Activated CD4-positive, alpha-beta T cell treated with anti-CD3 and anti-CD28 coated beads, Interleukin-2, amount 50 U/mL, for 48 hours (primary cell): ENCODE measurements at places on chromosomes 11 and 22.

DNA sequence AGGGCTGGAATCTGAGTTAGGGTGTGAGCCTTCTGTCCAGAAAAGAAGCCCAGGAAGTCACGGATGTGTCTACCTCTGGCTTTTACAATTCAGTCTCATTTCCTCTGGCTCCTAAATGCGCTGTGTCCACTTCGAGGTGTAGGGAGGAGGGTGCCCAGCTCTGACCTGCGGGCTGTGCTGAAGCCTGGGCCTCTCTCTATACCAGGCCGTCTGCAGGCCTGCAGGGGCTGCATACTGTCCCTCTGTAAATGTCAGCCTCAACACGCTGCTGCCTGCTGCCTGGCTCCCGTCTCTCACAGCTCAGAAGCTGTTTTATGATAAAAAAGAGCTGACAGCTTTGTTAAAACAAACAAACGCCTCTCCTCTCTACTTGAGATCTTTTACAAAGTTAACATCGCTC is 14.5 kb downstream of the ARVCF start:
- DNase-seq = no peak

GRCh38 chr11:6574816-6575715 is 28.4 kb downstream of the RRP8 start:
- DNase-seq = no peak

DNA sequence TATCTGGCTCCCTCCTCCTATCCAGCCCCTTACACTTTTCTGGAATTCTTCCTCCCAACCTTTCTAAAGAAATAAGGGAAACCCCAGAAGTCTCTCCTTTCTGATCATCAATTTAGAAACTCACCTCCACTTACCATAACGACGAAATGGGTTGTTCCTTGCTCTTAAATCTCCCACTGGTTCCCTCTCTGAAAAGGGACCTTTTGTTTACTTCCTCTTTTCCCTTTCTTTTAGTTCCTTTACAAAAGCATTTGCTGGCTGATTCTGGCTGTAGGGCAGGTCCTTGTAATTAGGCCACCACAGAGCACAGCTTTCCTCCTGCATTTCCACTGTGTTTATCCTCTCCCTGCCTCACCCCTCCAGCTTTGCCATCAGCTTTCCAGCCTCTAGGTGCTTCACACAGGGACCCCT is 12.0 kb downstream of the JAML start:
- DNase-seq = no peak

GRCh38 chr11:123062892-123063825 is 1.2 kb upstream of the HSPA8 start:
- DNase-seq = no peak

DNA sequence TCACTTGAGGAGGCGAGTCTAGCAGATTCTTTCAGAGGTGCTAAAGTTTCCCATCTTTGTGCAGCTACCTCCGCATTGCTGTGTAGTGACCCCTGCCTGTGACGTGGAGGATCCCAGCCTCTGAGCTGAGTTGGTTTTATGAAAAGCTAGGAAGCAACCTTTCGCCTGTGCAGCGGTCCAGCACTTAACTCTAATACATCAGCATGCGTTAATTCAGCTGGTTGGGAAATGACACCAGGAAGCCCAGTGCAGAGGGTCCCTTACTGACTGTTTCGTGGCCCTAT is 8.9 kb upstream of the SAMM50 start:
- DNase-seq = no peak

DNA sequence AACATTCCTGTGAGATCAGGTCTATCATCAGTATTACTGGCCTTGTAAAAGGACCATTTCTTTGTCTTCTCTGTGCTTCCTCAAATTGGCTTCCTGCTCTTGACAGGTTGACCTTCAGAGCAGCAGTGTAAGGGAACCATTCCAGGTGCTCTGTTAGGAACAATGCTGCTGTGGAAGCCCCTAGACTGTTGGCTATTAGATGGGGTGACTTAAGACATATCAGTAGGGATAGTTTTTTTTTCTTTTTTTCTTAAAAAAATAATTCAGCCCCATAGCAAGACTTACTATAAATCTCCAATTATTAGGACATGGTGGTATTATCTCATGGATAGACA is 37.6 kb downstream of the COA4 start:
- no peak for DNase-seq

- no peak for DNase-seq
Observed at GRCh38 chr22:28992565-28993356, 68.9 kb downstream of the C22orf31 start.

- DNase-seq = no peak
Observed at GRCh38 chr11:9600166-9600565, 26.7 kb downstream of the WEE1 start.

DNA sequence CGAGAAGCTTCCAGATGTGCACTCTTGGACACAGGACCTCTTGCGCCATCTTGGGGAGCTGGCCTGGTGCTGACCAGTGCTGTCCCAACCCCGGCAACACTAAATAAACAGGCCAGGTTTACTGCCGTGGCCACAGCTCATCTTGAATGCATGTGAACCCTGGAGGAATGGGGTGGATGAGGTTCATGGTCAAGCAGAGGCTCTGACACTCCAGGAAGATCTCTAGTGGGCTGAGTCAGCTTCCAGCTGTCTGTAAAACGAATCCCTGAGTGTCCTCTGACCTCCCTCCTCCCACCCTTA is 51.8 kb downstream of the ALX4 start:
- no peak for DNase-seq

- DNase-seq = no peak
Observed at GRCh38 chr11:47918882-47919495, 61.4 kb upstream of the PTPRJ start.

- no peak for DNase-seq
Observed at GRCh38 chr22:41341012-41341411, 39.7 kb downstream of the ZC3H7B start.

- no peak for DNase-seq
Observed at GRCh38 chr11:45440111-45440510, 154.0 kb upstream of the SYT13 start.

DNA sequence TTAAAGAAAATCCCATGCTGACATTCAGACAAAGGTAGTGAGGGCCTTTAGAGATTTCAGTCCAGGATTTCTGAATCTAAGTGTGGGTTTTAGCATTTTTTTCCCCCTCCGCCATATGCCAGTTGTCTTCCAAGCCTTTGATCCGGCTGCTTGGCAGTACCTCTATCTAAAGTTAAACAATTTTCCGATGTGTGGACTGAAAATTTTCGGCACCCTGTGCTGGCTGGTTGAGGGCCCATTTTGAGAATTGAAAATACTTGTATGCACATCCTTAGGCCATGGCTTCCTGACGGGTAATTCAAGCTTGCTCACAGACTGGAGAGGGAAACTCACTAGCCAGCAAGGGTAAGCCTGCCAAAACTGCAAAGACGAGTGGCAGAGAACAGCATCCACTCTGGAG is 131.9 kb upstream of the NARS2 start:
- DNase-seq = no peak

DNA sequence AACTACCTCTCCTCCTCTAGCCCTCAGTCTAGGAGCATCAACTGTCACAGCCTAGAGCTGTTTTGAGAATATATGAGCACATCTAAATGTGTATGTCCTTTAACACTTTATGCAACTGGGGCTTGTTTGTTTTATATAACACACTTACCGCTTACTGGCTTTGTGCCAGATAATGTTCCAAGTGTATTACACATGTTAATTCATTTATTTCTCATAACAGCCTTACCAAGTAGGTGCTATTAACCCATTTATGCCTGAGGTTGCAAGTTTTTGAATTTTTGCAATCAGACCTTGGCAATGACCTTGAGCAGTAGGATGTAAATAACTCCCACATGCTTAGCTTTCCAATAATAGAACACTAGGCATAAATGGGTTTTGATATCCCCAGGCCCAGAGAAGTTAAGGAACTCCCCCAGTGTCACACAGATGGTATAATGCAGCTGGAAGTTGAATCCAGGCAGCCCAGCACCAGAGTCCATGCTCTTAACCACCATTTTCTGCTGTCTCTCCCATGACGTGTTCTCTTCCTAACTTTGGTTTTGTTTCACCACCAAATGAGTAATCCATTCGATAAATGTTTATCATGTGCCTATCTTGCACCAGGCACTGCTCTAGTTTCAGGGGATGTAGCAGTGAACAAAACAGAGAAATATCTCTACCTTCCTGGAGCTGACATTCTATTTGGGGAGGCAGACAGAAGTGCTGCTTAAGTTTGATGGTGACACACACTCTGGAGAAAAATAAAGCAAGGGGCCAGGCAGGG is 23.1 kb downstream of the PRDM11 start:
- no peak for DNase-seq

DNA sequence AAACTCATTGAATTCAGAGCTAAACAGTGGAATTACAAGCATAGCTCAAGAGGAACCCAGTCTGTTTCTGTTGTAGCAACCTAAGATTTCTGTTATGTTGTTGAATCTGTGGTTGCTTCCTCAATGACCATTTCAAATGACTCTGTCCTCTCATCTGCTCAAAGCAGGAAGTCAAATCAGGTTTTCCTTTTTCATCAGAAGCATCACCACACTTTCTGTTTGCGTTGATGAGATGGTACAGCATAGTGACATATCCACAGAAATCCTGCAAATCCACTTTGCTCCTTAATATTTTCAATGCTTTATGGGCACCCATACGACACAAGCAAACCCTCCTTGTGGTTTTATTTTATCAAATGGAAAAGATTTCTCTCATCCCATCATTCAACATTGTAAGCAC is 12.6 kb upstream of the UCP2 start:
- no peak for DNase-seq

GRCh38 chr22:30031764-30032455 is 48.4 kb upstream of the HORMAD2 start:
- no peak for DNase-seq

GRCh38 chr11:114090976-114091375 is 31.5 kb downstream of the ZBTB16 start:
- no peak for DNase-seq

DNA sequence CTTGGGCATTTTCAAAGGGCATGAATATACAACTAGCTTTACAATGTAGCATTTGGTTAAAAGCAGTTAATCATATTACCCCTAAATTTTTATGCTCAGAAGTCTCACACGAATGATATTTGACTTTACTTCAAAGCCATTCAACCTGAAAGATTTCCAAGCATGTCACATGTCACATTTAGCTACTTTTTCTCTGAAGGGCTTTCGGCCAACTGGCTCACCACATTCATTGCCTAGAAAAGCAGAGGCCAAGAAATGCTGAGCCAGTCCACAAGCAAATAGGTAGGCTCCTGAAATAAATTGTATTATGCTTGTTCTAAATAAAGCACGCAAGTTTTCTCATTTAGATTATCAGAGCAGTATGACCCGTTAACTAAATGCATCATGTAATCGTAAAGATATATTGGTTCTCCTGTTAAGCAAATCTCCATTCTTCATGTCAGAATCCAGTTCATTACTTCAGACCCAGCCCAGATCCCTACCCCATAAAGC is 30.6 kb downstream of the PAX6 start:
- no peak for DNase-seq

DNA sequence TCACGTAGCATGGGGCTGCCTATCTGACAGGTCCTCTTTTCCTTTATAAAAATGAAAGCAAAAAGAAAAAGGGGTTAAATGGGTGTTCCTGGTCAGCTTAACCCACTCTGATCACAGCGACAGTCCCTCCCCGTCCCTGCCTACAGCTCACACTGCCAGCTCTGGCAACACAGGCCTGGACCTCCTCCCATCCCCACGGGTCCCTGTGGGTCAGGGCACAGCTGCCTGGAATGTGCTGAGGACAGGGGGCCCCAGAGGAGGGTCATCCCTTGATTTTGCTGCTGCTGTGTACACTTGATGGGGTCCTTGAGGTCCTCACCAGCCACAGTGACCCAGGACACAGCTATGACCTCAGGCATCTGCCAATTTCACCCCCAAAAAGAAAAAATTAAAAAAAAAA is 29.6 kb upstream of the CYP2D6 start:
- no peak for DNase-seq

GRCh38 chr22:33601062-33601461 is 319.2 kb downstream of the LARGE1 start:
- no peak for DNase-seq

GRCh38 chr11:88327462-88328143 is 9.9 kb downstream of the CTSC start:
- no peak for DNase-seq

DNA sequence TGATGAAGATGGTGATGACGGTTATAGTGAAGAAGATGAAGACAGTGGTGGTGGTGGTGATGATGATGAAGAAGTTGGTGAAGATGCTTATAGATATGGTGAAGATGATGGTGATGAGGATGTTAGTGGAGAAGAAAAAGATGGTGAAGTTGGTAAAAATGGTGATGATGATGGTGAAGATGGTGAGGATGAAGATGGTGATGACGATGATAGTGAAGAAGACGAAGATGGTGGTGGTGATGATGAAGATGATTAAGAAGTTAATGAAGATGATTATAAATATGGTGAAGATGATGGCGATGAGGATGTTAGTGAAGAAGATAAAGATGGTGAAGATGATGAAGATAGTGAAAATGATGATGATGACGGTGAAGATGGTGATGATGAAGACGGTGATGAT is 25.2 kb upstream of the FGF3 start:
- no peak for DNase-seq

- no peak for DNase-seq
Observed at GRCh38 chr11:131642756-131643531, 272.5 kb downstream of the NTM start.

DNA sequence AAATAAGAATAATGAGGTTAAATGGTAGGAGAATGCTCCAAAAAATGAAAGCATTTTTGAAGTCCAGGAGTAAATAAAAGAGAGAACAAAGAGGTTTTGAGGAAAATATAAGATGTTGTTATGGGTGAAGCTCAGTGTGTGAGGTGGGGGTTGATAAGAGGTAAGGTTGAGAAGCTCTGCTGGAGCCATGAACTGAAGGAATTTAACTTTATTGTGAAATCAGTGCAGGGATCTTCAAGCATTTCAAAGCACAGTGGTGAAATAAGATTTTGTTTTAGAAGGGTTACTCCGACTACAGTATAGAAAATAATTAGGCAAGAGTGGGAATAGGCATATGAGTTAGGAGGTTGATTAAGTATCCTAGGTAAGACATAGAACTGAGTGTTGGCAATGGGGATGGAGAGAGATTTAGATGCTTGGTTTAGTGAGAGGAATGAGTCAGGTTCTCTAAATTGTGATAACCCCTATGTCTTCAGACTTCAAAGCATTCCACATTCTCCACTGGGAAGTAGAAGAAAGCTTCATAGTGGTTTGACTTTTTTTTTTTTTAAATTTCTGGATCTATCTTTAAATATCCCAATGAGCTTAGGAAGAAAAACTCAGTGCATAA is 403.2 kb downstream of the AASDHPPT start:
- DNase-seq = no peak

- DNase-seq = no peak
Observed at GRCh38 chr22:46721501-46722085, 16.5 kb downstream of the CERK start.

GRCh38 chr11:6834021-6834420 is 11.5 kb upstream of the OR10A5 start:
- DNase-seq = no peak

DNA sequence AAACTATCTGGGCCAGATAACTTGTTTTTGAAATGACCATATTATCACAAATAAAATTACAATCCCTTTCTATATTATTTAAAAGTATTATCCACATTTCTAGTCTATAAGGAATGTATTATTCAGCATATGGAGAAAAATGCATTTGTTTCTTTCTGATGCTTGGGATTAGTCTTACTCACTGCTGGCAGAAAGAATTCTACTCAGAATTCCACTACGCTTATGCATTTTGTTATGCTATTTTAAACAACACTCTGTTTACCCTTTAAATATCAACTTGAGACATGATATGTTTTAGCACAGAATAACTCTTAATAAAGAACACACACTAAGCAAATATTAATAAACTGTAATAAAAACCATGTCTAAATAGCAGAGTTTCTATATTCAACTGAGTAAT is 77.6 kb upstream of the ANO3 start:
- no peak for DNase-seq
